ENCODE measurements at places on chromosomes 12 and 14.

GRCh38 chr14:103488071-103488470 lies 34.6 kb downstream of the CKB start:
- DNase-seq = no peak

DNA sequence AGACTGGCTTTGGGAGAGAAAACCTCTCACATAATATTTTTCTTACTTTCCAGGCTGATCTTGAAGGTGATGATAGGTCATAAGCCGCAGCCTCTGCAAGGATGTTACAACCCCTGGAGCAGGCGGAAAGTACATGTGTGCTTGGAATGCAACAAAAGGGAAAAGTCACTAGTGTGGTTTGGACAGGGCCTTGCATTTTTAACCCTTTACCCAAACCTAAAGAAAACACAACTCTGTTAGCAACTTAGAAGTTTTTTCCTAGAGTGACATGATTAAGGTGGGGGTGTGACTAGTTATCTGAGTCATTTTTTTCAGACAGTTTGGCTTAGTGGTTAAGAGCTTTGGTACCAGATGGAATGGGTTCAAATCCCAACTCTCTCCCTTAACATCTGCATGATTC lies 97.0 kb downstream of the TMEM30B start:
- DNase-seq = no peak

- DNase-seq = no peak
Observed at GRCh38 chr12:119479121-119479561, 114.4 kb upstream of the TMEM233 start.

- DNase-seq = no peak
Observed at GRCh38 chr12:112635036-112635435, 156.5 kb upstream of the RPH3A start.

DNA sequence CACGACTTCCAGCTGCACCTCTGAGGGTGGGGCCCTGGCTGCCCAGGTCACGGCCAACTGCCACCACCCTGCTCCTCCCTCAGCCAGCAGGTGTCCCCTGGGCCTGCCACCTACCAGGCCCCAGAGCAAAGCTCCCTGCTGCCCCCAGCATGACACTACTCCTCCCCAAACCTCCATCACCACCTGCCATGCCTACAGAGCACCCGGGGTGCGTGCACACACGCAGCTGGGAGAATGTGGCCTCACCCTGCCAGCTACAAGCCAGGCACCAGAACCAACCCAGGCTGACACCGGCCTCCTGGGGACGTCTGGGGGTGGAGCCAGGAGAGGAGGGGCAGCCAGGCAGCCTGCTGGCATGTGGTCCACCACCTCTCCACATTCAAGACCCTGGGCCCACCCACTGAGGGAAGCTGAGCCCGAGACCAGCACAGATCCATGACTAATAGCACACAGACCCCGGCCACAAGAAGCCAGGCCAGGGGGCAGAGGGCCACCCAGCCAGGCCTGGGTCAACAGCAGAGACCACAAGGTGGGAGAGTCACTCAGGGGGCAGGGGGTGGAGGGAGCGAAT lies 3.4 kb downstream of the JAG2 start:
- no peak for DNase-seq

DNA sequence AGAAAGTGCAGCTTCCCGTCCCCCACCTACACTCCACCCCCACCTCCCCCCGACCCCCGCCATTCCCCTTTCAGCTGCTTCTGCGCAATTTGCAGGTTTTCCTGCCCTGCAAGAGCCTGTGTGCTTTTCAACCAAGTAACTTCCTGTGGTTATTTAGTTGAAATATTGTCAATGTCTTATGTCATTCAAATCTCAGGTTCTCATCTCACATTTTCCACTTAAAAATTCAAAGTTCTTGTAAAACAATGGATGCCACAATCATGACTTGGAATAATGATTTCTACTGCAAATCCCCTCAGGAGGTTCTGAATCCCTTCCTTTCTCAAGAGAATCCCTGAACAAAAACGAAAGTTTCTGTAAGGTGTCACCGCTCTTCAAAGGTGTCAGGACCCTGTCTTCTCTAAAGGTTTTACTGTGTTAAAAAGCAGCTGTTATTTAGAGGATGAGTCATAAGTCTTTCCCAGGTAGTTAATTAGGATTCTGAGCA lies 31.6 kb downstream of the WBP11 start:
- no peak for DNase-seq

DNA sequence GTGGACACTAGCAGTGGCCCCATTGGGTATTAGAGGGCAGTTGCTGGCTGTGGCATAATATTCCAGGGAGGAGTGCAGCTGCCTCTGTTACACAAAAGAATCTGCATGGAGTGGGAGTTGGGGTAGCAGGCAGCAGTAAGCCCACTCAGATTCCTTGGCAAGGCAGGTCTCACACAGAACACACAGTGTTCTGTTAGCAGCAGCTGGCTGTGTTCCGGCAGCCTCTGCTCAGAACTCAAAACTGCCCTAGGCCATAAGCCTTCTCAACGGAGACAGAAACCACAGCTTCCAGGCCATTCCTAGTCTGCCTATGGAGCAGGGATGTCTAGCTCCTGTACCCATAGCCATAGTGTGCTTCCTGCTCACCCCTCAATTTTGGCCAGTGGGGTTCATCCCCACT lies 1085.4 kb downstream of the SLC6A15 start:
- no peak for DNase-seq

DNA sequence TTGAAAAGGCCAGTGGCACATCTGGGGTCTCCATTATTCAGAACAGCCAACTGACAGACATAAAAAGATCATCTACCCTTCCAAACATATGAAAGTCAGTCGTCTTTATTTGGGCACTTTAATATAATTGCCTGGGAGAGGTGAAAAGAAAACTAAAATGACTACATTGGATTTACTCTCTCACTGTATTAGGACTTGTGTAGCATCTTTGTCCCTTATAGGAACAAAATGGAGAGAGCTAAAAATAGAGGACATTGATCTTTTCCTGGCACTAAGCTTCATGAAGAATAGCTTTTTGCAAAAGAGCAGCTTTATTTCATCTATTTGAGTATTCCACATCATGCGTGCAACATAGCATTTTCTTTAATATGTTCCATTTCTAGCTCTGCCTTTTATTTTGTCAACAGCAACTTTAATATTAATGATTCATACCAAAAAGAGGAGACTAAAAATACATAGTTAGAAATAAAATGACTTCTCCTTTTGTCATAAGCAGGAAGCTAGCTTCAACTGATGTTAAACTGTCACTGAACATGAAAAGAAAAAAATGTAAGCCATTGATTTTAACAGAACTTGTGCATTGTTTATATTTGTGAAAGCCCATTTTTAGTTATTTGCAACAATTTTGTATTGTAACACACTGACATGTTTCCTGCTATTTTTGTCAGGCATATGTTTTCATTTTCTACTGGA lies 254.6 kb downstream of the SEC23A start:
- DNase-seq = no peak

- no peak for DNase-seq
Observed at GRCh38 chr14:27371209-27371608, 773.4 kb upstream of the NOVA1 start.

DNA sequence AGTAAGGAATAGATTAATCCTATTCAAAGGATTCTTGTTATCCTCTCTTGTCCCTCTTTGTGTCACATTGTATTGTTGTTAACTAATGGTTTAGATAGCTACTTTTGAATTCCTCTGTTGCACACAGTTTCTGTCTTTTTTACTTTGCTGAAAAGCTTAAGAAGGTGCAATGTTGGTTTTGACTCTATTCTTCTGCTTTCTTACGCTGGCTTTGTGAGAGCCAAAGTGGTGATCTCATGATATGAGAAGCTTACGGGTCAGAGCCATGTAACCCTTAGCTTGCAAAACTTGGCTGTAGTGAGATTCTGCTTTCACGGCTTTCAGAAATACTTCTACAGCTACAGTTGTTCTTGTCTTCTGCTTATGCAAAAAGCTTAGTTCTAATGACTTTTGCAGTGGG lies 239.7 kb downstream of the TRHDE start:
- DNase-seq = no peak

Measured in GM12864 (cell line).